HCT116 (cell line): ENCODE measurements at places on chromosomes 6 and 20. TPM values are rescaled to one million over a fixed set of nuclear protein-coding genes. Genes with fewer than 3 reads are reported as not detected.

The LY6G6F gene
- total RNA-seq: not detected

The GABRR1 gene
- total RNA-seq: not detected

The OR2B6 gene
- total RNA-seq: 0.25 TPM

The HUS1B gene
- 0.76 TPM for total RNA-seq

The PSORS1C2 gene
- total RNA-seq: not detected

The CARMIL1 gene
- total RNA-seq: 21.7 TPM
